Ascending aorta (tissue), 2 donors: ENCODE measurements at places on chromosomes 6 and 20.
A peak's percentile ranks its signal among the peaks of the same experiment; 100 is the strongest.

DNA sequence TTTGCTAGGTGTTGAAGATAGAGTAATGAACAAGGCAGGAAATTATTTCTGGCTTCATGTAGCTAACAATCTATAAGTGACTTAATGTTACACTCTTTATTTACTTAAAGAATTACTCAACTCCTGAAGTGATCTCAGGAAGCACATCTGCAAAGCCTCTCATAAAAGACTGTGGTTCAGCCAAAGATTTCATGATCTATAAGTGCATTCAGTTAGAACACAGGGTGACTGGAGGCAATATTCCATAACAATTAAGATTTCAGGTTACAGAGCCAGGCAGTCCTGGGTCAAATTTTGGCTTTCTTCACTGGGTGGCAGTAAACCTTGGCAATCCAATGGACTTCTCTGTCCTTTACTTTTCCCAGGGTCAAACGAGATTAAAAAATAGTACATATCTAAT lies 204.0 kb downstream of the TPBG start:
- no peak for DNase-seq

DNA sequence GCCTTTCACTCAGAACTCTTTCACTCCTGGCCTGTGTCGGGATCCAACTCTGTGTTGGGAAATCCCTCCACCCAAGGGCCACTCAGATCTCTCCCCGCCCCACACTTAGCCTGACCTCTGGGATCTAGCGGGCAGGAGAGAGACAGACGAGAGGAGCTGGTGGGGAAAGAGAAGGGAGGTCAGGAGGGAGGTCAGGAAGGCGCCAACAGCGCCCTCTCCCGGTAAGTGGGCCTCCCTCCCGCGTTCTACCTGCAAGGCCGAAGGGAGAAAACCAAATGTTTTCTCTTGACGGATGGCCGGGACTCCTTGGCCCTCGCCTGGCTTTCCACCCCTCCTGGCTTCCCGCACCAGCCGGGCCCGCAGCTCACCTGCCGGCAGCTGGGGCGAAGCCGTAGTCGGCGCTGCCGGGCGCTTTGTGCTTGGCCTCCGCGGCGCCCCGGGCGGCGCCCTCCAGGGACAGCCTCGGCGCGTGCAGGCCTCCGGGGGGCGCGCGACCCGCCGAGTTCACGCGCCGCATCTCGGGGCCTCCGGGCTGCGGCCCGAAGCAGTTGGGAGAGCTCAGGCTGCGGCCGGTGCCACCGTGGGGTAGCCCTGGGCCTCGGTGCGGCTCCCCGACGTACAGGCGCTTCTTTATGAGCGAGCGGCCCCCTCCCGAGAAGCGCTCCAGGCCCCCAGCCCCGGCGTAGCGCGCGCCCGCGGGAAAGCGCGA lies 38.2 kb downstream of the C6orf132 start:
- no peak for DNase-seq

- DNase-seq, result no peak
Measured at GRCh38 chr6:113719064-113719463, 138.1 kb upstream of the MARCKS start.

DNA sequence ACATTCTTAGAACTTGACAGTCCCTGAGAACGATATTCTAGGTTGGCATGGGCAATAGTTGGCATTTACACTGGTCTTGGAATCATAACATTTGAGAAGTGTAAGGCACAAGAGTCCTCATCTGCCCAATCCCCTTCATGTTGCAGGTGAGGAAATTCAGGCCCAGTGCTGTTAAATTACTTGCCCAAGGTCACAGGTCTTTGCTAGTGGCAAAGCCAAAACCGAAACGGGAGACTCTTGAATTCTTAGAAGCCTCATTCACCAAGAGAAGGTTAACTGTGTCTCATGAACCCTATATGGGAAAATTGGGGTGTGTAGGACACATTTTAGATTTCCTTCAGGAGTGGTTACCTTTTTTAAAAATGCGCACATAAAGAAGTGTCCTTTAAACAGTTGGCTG lies 7.2 kb downstream of the E2F3 start:
- no peak for DNase-seq

DNA sequence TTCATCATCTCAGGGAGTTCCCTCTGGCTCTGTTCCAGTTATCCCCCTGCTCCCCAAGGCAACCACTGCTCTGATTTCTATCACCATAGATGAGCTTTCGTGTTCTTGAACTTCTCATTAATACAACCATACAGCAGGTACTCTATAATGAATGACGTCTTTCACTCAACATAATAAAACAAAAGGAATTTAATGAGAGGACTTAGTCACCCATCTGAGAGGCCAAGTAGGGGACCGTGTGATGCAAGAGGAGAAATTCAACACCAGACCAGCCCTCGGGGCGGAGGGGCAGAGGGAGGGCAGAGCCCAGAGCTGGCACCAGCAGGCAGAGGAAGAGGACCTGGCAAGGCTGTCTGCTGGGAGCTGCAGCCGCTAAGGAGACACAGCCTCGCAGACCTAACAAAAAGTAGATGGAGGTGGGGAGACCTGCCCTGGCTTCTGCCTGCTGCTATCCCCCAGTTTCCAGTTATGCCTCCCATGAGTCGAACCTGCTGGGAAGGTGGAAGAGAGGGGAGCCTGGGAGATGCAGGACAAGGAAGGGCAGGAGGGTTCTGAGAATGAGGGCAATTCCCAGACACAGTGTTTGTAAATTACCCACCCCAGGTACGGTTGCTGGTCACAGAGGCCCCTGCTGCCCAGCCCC lies 13.8 kb downstream of the CCN5 start:
- DNase-seq, result peak; percentile 68

- no peak for DNase-seq
Measured at GRCh38 chr6:137772541-137773250, 94.4 kb upstream of the TNFAIP3 start.

- DNase-seq, result no peak
Measured at GRCh38 chr20:33388268-33388667, 13.1 kb downstream of the CDK5RAP1 start.

- DNase-seq, result no peak
Measured at GRCh38 chr20:55153001-55153645, 677.7 kb downstream of the DOK5 start.

GRCh38 chr6:101980924-101981323 lies 587.4 kb downstream of the GRIK2 start:
- DNase-seq, result no peak
